Stimulated activated CD4-positive, alpha-beta T cell treated with anti-CD3 and anti-CD28 coated beads, Interleukin-1b, Interleukin-23, amount 100 ng/mL, for 1 hour (primary cell): ENCODE measurements at places on chromosomes 12 and 14.

DNA sequence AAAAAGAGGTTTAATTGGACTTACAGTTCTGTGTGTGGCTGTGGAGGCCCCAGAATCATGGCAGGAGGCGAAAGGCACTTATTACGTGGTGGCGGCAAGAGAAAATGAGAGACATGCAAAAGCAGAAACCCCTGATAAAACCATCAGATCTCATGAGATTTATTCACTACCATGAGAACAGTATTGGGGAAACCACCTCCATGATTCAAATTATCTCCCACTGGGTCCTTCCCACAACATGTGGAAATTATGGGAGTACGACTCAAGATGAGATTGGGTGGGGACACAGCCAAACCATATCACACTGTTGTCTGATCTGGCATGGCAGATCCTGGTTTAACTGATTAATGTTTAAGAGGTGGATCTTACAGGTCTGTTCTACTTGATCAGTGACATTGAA, 5.6 kb downstream of the DDX47 start:
- no peak for DNase-seq

DNA sequence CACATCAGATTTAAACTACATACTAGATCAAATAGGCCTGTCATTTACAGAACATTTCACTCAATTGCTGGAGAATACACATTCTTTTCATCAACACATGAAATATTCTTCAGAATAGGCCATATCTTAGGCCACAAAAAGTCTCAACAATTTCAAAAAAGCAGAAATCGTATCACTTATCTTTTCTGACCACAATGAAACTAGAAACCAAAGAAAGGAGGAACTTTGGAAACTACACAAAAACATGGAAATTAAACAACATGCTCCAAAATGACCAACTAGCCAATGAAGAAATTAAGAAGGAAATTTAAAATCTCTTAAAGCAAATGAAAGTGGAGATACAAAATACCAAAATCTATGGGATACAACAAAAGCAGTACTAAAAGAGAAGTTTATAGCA, 35.1 kb downstream of the PARP11 start:
- no peak for DNase-seq

DNA sequence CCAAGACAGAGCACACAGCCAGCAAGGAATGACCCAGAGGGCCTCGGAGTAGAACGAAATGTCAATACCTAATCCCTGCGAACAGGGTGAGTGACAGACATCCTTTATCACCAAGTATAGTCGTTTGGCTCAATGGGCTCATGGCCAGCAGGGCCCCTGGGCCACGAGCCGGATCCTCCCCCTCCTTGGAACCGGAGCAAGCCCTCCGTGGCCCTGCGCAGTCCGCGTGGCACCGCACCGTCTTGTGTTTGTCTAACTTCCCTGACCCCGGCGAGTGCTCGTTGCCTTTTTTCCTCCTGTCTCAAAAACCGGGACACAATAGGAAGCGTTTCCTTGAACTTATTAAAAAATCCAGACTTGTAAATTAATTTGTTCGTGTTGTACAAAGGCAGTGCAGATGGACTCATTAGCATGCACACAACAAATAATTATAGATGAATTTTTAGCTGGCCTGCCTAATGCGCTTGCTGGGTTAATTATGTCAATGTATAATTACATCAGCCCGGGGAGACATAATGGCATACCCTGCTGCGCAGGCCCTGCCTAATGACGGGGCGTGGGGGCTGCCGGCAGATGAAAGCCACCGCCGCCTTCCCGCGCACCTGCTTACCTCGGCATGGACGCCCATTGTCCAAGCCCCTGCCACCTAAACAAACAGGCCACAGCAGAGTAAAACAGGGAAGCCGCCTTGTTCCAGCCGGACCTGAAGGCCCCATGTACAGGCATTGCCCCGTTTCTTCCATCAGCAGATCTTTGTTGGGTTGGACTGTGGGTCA, 81.6 kb downstream of the PHETA1 start:
- DNase-seq, result no peak

DNA sequence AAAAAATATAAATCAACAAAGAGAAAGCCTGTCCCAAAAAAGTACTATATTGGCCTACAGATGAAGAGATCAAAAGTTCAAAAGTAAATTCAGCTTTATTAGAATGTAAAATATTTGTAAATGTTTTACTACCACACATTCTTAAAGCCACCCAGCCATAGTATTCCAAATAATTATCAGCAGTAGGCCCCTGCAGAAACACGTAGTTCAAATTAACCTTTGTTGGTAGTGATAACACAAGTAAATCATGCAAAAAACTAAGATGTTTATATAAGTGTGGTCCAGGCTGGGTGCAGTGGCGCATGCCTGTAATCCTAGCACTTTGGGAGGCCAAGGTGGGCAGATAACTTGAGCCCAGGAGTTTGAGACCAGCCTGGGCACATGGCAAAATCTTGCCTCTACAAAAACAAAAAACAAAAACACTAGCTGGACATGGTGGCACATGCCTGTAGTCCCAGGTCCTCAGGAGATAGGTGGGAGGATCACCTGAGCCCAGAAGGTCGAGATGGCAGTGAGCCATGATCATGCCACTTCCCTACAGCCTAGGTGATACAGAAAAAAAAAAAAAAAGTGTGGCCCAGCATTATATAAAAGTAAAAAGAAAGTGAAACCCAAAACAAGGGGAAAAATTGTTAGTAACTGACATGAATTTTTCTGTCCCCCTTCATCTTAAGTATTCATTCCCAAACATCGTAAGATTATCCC, 17.9 kb downstream of the SPTLC2 start:
- no peak for DNase-seq

DNA sequence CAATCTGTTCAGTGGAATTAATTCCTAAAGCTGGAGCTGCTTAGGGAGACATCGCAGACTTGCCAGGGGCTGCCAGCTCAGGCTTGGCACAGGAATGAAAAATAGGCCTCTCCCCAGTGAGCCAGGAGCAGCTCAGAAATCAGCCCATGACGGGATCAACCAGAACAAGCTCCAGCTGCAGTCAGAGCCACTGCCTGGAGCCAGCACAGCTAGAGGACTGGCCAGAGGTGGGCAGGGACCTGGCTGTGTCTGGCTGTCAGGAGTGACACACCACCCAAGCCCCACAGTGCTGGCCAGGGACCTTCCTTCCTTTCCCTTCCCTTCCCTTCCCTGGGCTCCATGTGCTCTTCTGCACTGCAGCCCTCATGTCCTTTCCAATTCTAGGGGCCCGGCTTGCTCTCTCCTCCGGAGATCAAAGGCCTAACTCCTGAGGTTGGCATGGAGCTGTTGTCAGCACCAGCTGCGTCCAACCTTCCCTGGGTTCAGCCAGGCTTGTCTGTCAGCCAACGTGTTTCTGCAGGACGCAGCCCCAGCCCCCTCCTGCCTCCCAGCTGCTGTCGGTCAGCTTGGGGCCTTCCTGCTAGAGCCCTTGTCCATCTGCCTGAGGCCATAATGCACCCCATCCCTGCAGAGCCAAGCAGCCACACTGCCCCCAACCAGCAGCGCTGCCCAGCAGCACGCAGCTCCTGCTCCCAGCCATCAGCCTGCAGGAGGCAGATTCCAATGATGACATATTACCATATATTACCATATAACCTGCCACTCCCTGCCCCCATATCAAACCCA, 149.3 kb downstream of the CALM1 start:
- DNase-seq, result no peak

DNA sequence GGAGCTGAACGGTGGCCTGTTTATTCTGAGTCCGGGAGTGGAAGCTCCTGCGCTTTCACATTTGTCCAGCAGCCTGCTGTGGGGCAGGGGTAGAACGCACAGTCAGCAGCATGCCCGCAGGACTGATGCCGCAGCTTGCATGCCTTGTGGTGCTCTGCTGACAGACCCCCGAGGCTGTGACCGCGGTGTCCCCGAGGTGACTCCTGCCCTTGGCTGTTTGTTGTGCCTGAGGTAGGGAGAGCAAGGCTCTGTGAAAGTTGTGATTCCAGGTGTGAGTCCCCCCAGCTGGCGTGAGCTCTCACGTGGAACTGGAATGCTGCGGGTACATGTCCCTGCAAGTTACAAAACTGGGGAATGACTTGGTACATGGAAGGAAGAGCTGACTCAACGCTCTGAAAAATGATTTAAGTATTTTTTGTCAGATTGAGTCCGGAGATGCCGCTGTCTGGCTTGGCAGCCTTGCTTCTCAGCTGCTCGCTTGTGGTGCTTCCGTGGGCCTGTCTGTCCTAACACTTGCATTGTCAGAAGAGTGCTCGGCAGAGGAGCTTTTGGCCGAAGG, 18.1 kb downstream of the MLXIP start:
- no peak for DNase-seq

- no peak for DNase-seq
Observed at GRCh38 chr14:36857136-36857535, 195.5 kb downstream of the PAX9 start.

GRCh38 chr14:98754343-98755020, 517.5 kb downstream of the BCL11B start:
- DNase-seq, result no peak

DNA sequence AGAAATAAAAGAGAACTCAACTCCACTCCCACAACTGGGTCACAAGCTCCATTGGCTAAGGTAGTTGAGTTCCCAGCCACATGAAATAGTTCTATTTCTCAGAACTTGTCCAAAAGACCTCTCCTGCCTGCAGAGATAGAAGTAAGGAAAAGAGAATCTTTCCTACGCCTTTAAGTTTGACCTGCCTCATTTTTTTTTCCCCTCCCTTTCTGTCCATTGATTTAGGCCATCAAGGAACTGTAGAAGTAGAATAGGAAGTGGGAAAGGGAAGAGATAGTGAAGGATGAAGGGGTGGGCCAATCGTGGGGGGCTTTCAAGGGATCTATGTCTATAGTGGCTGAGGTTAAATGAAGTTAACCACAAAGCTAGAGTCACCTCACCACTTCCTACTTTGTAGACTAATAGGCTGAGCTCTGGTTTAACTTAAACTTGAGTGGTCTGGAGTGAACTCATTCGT, 13.9 kb upstream of the NUDT4 start:
- DNase-seq, result no peak

GRCh38 chr14:72539661-72540315, 354.1 kb downstream of the DPF3 start:
- DNase-seq, result no peak

DNA sequence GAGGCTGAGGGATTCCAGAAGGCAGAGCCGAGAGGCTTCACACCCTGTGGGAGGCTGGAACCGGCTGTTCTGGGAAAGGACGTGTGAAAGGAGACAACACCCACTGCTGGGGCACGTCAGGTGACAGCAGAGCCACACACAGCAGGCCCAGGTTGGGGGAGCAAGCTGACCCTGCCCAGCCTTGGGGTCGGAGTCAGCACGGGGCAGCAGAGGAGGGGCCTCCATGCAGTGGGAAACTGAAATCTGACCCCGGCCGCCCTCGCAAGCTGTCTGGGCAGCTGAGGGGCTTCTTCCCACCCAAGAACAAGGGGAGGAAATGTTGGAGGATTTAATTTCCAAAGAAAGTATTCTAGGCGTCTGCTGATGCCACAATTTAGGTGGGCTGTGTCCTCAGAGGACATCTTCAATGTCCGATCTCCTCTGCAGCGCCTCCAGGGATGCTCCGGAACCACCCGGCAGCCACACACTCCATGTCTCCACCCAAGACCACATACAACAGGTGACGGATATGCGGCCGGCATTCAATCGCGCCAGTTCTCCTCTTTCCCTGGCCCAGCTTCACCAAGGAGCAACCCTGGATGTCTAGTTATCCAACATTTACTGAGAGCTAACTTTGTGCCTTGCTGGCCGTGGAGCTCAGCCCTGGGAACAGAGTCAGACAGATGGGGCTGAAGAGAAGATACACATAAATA, 30.7 kb downstream of the SNRNP35 start:
- DNase-seq, result no peak

DNA sequence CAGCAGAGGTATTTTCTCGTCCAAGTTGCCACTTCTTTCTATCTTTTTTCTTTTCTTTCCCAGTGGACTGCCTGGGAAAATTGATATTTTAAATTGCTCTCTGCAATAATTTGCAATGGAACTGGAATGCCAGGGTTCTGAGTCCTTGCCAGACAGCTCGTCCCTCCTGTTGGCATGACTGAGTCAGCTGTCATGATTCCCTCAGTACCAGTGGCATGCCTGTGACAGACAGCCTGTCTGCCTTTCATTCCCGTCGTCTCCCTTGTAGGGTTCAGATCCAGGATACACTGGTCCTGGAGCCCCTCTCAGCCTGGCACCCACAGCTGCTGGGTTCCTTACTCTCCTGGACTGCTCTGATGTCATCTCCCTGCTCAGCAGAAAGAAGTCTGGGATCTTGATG, 84.8 kb downstream of the PTPN11 start:
- DNase-seq, result no peak

DNA sequence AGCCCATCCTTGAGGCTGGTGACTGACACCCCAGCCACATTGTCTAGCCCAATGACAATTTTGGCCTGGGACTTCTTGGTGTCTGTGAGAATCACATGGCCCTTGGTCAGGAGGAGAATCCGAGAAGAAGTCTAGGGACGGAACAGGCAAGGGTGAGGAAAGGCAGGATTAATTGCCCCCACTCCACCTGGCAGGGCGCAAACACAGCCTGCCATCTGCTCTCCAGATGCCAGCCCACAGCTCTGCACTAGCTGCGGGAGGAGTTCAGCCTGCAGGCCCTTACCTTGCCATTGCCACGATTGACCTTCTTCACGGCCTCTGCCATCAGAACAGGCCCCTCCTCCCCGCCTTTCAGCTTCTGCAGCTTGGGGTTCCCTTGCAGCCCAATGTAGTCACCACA, 13.1 kb upstream of the TAC3 start:
- DNase-seq, result no peak

GRCh38 chr14:58060077-58060476, 91.9 kb downstream of the ARMH4 start:
- no peak for DNase-seq

- no peak for DNase-seq
Observed at GRCh38 chr12:103865151-103865730, 24.2 kb upstream of the NT5DC3 start.

DNA sequence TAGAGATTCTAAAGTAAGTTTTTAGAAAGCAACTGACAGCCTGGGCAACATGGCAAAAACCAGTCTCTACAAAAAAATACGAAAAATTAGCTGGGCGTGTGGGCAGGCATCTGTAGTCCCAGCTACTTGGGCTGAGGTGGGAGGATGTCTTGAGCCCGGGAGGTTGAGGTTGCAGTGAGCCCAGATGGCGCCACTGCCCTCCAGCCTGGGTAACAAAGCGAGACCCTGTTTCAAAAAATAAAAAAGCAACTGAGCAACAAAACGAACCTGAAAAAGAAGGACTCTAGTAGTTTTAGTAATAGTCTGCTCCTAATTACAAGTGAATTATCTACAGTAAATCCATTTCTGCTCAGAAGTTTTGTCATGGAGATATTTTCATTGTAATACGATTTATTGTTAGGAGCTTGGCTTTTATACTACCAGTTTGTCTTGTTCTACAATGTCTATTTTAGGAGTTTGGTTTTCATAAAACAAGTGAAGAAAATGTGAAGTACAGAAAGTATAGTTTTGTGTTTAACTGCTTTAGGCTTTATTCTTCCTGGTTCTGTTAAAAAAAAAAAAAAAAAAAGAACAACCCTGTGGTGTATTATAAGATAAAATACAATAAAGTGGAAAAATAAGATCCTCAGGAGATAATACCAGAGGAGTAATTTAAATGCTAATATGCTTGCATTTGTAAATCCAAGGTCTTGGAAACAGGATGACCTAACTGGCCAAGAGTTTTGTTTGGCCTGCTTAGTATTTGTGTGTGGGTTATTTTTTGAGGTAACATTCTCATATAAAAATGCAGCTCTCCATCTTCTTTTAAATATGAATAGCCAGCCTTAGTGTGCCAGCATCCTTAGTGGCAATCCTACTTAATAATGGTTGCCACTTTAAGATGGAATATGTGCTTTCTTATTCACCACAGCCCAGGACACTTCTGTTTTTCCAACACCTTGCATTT, 2.8 kb downstream of the TMX1 start:
- no peak for DNase-seq
